ENCODE measurements at places on chromosomes 16 and 17. TPM values are rescaled to one million over a fixed set of nuclear protein-coding genes. Genes with fewer than 3 reads are reported as not detected.

DNA sequence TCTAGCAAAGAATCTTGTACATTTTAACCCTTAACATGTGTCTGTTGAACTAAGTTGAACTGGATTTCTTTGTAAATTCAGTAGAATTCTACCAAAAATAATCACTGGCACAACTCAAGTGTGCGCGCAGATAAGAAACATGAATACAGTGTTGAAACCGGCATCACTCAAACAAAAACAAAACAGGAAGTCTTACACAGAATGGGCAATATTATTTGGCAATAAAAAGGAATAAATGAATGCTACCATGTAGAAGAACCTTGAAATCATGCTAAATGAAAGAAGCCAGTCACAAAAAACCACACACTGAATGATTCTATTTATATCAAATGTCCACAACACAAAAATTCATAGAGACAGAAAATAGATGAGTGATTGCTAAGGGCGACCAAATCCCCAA, 102.9 kb upstream of the ZFHX3 start:
- no peak overlapping the region for H3K27ac ChIP-seq
- H3K4me3 ChIP-seq = no peak overlapping the region
- no peaks in the 10 kb centered on the region for H3K4me1 ChIP-seq

- no peak overlapping the region for H3K27ac ChIP-seq
- no peaks in the 10 kb centered on the region for H3K27me3 ChIP-seq
- H3K4me1 ChIP-seq = no peaks in the 10 kb centered on the region
- DNase-seq = peak; percentile 6
- H3K36me3 ChIP-seq = no peaks in the 10 kb centered on the region
Measured at GRCh38 chr17:12522743-12523183, 142.9 kb upstream of the MYOCD start.

DNA sequence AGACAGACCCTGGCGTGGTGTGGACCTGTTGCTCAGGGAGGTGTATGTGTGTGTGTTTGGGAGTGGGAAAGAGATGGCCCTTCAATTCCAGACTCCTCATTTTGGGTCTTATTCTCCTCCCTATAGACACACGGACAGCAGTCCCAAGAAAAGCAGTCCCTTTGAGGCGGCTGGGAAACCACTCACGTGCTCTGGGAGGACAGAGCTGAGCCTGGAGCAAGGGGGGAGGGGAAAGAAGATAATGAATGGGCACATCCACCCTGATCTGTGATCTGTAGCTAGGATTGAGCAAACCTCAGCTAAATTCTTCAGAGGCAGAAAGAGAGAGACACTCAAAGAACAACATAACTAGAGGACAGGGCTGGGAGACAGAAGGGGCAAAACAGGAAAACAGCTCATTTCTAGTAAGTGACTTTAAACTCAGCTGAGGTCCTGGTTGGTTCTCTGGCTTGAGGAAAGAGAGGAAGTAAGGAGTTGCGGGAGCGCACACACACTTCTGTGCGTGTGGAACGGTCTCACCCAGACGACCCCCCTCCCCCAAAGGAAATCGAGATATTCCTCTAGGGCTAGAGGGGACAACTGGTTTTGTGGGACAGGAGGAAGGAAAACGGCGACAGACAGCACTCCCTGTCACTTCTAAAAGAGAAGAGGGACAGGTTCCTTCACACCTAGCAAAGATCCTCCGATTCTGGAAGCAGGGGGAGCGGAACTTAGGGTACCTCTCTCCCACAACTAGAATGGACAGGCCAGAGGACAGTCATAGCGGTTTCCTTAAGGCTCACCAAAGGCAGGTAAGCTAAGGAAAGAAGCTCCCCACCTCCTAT, 658 bp downstream of the RAB5C start:
- peak overlapping the region; percentile 74 for H3K4me3 ChIP-seq
- H3K27me3 ChIP-seq = no peaks in the 10 kb centered on the region
- DNase-seq = no peak
- H3K4me1 ChIP-seq = peaks cover 25% of the 10 kb centered on the region
- H3K27ac ChIP-seq = peak overlapping the region; percentile 83

DNA sequence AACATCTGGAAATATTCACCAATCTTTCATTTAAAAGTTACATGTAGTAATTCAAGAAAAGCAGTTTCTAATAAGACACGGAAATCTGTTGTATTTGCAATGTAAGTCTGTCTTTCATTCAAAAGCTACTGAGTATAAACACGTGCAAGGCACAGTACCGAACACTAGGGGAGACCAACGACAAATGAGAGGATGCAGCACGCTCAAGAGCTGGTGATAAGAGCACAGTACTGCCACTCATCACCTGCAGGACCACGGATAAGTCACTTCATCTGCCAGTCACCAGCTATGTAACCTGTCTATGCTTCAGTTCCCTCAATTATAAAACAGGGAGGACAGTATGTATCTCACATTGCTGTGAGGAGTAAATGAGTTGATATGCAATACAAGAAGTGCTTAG, 67.1 kb downstream of the CLEC18A start:
- peaks cover 67% of the 10 kb centered on the region for H3K36me3 ChIP-seq
- no peaks in the 10 kb centered on the region for H3K4me1 ChIP-seq
- H3K27me3 ChIP-seq = no peaks in the 10 kb centered on the region

Gene RASD1
- 245 TPM for total RNA-seq

DNA sequence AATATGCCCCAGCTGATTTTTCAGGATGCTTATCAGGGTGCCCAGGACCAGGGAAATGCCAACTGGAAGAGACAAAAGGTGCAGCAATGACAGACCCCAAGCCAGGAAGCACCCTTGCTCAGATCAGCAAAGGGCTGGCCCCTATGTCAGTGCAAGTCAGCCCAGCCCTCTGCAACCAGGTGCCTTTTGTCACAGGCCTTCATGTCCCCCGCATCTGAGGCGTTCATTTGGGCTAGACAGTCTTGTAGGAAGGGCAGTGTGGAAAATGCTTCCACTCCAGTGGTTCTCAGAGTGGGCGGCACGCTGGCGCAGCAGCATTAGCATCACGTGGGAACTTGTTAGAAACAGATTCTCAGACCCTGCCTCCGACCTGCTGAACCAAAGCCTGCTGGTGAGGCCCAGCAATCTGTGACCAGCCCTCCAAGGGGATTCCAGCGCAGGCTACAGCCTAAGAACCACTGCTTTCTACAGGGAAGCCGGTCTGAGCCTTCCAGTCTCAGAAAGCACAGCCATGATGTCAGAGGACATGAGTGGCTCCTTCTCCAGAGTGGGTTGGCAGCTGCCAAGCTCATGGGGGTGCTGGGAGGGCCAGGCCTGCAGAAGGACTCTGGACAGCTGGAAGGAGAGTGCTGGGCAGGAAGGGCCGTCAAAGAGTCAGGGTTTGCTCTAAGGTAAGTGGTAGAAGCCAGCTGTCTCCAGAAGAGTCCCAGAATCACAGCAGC, 13.1 kb downstream of the SLC47A2 start:
- peak overlapping the region; percentile 24 for H3K27ac ChIP-seq
- DNase-seq = no peak
- no peaks in the 10 kb centered on the region for H3K27me3 ChIP-seq
- no peaks in the 10 kb centered on the region for H3K4me1 ChIP-seq
- no peak overlapping the region for H3K4me3 ChIP-seq
